AG04449 (cell line): ENCODE measurements at places on chromosomes 11 and 22.

GRCh38 chr11:21839796-21840195 lies 353.1 kb upstream of the ANO5 start:
- DNase-seq, result no peak

DNA sequence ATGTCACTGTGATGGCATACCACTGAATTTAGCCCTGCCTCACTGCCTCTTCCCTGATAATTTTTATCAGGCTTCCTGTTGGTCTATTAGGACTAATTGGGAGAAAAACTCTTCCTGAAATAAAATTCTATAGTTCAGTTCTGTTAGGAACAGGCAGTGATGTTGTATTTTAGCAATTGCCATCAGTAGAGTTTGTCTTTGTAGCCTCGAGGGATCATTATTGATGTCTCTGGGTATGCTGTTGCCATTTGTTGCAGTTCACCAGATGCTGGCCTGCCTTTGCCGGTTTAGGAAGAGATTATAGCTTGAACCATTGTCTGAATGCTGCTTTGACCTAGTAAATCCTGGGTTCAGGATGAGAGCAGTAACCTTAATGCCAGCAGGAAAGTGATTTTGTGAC lies 41.0 kb downstream of the KDM2A start:
- no peak for DNase-seq

DNA sequence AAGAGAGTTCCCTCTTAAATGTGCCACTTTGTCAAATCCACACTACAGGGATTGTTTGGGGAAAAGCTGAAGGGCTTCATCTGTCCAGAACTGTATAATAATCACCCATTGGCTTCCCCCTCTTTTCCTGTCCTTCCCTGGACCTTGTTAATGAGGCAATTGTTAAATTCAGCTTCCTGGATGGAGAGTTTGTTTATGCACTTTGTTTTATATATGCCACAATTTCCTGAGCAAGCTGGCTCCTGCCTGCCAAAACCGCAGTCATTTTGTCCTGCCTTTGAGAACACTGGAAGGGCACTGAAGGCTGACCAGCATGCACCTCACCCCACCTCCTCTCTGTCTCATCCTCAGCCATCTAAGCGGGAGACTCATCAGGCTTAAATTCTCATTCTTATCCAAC lies 86.2 kb downstream of the MSANTD4 start:
- no peak for DNase-seq

- no peak for DNase-seq
Measured at GRCh38 chr11:107646783-107647182, 55.8 kb downstream of the ELMOD1 start.

DNA sequence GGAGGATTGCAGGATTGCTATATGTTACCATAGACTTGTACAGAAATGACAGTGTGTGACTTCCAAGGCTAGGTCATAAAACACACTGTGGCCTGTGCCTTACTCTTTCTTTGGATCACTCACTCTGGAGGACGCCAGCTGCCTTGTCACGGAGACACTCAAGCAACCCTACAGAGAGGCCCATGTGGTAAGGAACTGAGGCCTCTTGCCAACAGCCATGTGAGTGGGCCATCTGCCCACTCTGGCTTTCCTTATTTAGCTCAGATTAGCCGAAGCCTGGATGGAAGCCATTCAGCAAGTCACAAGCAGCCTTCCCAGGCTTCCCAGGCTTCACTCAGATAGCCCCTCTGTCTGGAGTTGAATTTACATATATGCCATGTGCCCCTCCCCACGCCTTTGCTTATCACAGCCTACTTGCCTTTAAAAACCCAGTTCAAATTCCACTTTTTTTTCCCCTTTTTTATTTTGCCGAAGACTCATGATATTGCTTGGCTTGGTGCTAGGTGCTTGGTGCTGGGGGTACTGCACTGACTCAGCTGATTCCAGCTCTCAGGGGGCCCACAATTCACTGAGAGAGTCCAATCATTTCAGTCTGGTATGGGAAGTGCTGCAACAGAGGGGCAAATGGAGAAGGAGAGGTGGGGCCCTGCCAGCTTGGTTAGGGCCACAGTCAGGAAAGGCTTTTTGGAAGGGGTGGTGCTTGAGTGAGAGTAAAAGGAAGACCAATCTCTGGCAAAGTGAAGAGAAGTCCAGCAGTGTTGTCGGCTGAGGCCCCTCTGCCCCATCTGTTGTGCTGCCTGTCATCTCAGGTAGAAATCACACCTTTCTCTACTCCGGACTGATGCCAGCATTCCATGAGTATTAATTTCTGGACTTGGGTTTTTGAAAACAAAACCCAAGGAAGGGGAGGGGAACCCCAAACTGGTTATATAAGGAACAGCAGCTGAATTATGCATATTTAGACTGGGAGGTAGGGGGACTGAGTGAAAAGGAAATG lies 14.5 kb upstream of the P4HA3 start:
- DNase-seq, result peak; percentile 74

GRCh38 chr11:8252946-8253345 lies 10.7 kb downstream of the LMO1 start:
- no peak for DNase-seq

GRCh38 chr11:22491555-22492225 lies 133.9 kb downstream of the FANCF start:
- no peak for DNase-seq

GRCh38 chr11:6210274-6210955 lies 5.1 kb downstream of the C11orf42 start:
- peak; percentile 28 for DNase-seq

- DNase-seq, result no peak
Measured at GRCh38 chr11:73213196-73214143, 4.6 kb upstream of the P2RY2 start.

DNA sequence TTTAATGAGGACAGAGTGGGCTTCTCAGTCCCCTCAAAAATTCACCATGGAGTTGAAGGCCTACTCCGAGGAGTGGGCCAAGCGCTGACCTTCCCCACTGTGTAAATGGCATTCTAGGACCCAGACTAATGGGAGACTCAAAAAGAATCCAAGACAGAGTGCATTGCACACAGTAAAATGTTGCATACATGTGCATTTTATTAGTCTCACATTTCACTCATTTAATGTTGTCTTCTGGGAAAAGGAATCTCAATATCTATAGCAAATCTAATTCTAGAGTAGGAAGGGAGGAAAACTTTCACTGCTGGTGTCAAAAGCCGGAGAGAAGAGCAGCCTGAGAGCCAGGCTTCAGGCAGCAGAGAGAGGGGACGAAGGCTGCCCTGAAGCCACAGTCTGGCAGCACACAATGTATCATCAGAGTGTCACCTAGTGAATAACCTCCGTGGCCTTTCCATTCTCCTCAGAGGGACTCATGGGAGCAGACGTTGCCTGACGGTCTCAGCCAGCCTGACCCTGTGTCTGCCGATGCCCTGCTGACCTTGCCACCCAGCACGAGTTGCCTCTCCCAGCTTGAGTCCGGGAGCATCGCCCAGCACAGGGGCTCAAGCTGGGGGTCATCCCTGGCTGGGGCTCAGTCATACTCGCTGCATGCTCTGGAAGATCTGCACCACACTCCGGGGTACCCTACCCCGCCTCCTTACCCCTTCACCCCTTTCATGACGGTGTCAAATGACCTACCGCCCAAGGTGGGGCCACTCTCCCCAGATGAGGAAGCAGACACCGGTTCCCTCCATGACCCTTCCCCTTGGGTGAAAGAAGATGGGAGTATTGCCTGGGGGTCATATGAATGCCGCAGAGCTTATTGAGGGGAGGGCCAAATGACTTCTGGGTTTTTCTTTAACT lies 12.9 kb upstream of the POU2AF3 start:
- no peak for DNase-seq

- DNase-seq, result no peak
Measured at GRCh38 chr11:10301656-10302358, 3.1 kb upstream of the ADM start.

GRCh38 chr11:94308024-94308423 lies 3.6 kb downstream of the IZUMO1R start:
- DNase-seq, result no peak

- no peak for DNase-seq
Measured at GRCh38 chr22:47177334-47177815, 414.9 kb downstream of the TBC1D22A start.

DNA sequence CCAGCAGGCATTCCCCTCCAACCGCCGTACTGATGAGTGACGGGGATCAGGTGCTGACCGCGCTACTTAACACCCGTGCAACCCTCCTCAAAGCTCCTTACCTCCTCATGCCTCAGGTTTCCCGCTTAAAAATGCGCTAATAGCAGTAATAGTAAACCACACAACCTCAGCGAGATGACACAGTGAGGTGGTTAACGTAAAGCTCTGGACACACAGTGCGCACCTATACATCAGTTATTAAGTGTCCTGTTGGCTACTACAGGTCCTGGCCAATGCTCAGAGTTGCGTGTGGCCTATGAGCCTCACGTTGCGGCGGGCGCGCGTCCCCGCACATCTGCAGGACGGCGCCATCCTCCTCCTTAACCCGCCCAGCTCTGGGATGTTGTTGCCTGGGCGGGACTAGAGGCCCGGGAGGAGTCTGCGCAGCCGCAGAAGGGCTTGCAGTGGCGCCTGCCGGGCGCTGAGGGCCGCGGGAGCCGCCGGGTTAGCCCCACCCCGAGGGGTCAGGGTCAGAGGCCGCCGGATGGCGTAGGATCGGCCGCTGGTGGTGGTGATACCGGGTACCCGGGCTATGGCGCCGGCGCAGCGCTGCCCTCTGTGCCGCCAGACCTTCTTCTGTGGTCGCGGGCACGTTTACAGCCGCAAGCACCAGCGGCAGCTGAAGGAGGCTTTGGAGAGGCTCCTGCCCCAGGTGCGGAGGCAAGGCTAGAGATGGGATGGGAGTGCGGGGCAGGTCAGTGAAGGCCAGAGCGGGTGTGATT lies at the start of gene CENATAC:
CENATAC (plus strand) TSS at position 512 of the 761 bp plus-strand sequence; CDS start at position 572, 60 bp downstream.
- DNase-seq, result no peak

DNA sequence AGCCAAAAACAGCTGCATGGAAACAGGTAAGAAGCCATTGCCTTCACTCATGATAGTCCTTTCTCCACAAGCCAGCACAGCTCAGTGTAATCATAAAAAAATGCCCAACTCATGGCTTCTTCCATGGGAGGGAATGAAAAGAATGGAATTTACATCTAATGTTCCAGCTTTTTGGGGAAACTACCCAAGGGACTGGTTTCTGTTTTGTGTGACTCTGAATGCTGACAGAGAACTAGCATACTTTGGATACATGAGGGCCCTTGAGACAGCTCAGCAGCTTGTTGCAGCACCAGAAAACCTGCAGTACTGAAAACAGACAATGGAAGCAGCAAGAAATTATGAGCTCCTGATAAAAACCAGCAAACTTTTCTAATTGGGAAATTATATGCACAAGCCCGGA lies 24.2 kb upstream of the HORMAD2 start:
- no peak for DNase-seq

- DNase-seq, result no peak
Measured at GRCh38 chr11:125073616-125074483, 10.7 kb downstream of the SLC37A2 start.

- DNase-seq, result no peak
Measured at GRCh38 chr11:61315260-61315659, 17.6 kb downstream of the DDB1 start.

GRCh38 chr22:37077802-37078448 lies 26.4 kb downstream of the KCTD17 start:
- DNase-seq, result no peak

GRCh38 chr11:120021978-120022377 lies 115.9 kb downstream of the TRIM29 start:
- DNase-seq, result no peak

- no peak for DNase-seq
Measured at GRCh38 chr11:46738887-46739286, 19.9 kb downstream of the F2 start.

DNA sequence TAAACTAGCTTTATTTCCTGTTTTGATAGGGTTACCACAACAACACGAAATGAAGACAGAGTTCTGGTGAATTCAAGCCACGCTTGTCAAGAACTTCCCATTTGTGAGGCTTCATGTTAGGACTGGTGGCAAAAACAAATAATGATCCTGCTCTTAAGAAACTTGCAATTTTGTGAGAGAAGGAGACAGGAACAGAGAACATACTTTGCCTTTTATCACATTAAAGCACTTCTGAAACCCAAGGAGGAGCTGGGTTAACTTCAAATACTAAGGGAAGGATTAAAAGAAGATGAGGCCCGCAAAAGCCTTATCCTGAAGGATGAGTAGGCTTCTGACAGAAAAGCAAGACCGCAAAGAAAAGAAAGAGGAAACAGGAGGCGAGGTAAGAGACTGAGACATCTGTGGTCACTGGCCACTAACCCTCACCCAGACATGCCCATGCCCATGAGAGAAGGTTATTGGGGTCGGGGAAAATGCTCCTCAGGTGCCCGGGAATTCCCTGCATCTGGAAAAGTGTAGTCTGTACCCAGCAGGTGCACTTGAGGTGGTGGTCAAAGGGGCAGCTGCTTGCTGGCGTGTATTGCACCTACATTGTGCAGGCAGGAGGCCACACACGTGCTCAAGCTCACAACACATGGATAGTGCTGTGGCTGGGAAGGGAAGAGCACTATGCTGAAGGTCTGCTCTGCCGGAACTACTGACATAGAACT lies 50.5 kb downstream of the MAPK1 start:
- DNase-seq, result peak; percentile 73

DNA sequence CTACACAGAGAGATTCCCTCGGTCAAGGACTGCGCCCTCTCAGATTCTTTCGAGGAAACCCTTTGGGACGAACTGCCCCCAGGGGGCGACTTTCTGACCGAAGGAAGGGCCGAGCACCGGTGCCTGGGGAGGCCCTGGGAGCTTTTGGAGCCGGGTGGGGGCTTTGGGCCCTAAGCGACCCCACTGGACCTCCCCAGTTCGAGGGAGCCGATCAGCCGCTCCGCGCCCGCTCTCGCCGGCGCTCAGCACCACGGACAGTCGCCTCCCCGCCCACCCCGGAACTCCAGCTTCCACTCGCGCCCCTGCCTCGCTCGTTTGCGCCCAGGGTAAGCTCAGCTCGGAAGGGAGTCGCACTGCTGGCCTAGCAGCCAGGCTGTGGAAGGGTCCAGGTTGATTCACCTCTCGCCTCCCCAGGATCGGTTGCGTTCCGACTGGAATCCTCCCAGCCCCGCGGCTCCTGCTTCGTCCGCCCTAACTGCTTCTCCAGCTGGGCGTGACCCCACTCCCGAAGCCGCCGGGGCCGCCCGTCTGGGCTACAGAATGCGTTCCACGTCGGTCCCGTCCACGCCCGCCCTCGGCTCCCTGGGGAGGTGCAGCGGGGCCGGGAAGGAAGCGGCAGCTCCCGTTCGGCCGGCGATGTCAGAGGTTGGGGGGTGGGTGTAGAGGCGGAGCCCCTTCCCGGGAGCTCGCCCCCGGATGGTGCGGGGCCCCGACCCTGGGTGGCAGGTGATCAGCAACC lies 428 bp downstream of the SCN3B start:
- DNase-seq, result no peak

GRCh38 chr11:112440518-112440917 lies 179.9 kb upstream of the PLET1 start:
- DNase-seq, result no peak

DNA sequence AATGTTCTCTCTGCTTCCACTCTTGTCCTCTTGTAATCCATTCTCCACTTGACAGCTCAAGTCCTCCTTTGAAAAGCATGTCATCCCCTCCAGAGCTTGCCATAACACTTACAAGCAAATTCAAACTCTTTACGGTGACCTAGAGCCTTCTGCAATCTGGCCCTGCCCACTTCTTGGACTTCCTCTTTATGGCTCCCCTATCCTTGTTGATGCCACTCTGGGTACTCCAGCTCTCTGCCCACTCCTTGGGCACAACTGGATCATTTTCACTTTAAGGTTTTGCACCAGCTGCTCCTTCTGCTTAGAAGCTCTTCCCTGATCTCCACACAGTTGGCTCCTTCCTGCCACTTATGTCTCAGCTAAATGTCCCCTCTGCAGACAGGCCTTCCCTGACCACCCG lies 217.9 kb downstream of the DSCAML1 start:
- no peak for DNase-seq

- no peak for DNase-seq
Measured at GRCh38 chr11:116693102-116693570, 79.7 kb downstream of the BUD13 start.
